ENCODE measurements at places on chromosomes 7 and 10.

GRCh38 chr10:77989081-77989724 is 40.1 kb downstream of the POLR3A start:
- DNase-seq: no peak

GRCh38 chr7:98870121-98870651 is 372 bp upstream of the TMEM130 start:
- DNase-seq: peak; percentile 58

GRCh38 chr10:25023278-25023677 is 6.9 kb downstream of the THNSL1 start:
- DNase-seq: peak; percentile 41

DNA sequence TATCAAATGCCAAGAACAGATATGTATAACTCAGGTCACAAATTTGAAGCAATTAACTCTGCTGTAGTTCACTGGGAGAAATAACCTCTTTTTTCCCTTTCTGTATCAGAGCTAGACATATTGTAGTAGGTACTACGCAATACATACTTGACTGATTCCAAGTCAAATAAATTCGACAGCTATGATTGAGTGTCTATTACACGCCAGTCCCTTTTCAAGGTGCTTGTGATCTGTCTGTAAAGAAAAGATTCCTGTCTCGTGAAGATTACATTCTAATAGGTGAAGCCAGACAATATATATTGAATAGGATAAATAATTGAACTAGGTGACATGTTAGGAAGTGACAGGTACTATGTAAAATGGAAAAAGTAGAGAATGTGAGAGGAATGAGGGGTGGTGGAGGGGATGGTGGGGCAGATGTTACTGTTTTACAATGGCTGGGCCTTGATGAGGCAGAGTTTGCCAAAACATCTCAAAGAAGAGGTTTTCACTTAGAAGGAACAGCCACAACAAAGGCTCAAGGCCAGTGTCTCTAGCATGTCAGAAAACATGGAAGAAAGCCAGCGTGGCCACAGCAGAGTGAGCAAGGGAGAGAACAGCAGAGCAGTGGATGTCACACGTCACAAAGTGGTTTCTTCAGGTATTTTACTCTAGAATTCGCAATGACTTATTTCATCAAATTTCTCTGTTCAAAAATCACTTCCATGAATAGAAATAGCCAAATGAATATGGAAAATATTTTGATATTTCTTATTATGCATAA is 282.6 kb upstream of the CACNA2D1 start:
- no peak for DNase-seq

GRCh38 chr10:27949528-27950241 is 49.2 kb downstream of the ODAD2 start:
- DNase-seq: no peak

GRCh38 chr7:157662110-157662791 is 325.4 kb downstream of the DNAJB6 start:
- no peak for DNase-seq

DNA sequence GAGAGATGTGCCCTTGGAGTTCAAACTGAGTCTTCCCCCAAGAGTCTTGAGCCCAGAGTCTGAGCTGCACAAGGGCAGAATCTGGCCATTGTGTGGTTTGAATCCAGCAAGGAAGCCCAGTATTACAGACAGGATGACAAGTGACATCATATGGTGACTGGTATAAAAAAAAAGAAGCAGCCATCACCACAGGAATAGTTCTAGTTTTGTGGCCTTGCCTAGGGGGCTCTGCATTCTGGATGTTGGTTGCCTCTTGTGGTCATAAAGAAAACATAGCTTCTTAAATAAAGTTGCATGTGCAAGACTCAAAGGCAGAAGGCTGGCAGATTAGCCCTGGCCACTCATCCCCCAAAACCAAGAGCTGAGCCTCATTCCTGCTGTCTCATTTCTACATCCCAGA is 16.8 kb upstream of the LRRC72 start:
- DNase-seq: peak; percentile 1

DNA sequence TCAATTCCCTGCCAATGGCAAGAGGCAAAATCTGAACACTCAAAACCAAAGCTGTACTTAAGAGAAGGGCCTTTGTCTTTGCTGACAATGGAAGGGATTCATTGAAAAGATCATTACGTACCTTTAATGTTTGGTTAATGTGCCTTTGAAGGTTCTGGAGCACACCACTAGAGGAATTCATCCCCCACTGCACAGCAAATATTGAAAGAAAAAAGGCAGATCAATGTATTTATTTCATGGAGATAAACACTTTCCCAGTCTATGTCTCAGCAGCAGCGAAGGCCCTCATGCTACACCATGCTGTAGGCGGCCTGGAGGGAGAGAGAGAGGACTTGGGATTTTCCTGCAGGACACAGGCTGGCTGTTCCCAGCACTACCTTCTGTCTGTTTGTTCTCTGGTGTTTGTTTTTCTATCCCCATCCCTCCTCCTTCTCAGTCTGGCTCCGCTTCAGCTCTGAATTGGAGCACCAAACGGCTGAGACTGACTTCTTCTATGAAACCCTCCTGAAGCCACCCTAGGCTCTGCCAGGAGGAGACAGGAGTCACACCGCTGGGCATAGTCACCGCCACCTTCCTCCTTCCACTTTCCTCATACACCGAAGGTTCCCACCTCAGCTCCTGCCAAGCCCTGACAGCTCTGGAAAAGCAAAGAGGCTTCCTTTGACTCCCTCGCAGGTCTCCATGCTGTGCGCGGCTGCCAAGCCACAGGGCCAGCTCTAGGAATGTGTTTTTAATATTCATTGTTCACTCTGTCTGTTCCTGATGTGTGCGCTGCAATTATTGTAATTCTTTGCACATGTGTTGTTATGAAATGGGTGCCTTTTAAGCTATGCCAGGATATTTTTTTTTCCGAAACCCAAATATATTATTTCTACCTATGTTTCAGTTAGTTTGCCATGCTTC is 301.5 kb downstream of the FZD1 start:
- no peak for DNase-seq

DNA sequence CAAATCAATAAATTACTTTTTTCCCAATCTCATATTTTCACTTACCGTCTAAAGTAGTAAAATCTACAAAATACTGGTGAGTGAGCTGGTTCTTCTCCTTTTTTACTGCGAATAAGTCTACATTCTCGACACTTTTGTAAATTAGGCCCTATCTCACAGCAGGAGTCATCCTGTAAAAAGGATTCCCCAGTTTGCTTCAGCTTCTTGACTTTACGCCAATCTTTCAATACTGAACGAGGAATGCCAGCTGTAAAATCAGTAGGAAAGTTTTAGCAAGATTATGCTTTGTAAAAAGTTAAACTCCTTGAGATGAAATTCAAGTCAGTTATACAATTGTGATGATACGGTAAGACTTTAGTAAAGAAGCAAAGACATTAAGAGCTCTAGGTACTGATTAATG is 67.3 kb downstream of the NRBF2 start:
- DNase-seq: no peak

DNA sequence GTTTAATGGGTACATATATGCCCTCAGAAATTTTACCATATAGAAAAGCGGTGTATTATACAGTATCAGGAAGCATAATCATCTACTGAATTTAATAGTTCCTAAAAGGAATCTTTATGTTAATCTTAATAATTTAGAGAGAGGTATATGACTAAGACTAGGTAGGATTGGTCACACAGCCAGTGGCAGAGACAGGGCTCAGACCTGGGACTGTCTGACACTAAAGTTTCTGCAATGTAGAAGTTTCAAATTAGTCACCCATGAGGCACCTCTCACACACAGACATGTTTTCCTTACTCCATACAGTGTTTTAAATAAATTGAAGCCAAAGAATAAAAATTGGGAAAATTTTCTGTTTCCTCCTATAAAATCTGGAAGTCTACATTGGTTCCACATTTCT is 72.8 kb upstream of the ADRA2A start:
- DNase-seq: no peak

DNA sequence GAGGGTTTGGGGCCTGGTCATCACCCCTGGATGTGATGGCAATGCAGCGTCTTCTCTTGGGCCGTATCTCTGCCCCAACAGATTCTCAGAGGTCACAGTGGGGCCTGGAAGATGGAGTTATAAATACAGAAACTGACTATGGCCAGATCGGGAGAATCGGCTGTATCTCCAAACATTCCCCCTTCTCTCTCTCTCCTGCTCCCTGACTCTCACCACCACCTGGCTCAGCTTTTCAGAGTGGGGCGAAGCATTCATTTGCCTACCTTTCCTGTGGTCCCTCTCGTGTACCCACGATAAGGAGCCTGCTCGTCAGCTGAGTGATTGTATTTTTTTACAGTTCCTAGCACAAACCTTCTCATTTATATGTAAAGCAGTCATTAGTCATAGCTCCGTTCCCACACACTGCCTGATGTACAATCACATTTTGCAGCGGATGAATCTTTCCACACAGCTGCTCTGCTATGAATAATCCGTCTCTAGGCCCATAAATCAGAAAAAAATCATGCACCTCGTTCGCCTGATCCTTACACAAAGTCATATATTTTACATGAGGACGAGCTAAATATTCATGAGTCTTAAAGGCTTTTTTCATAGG is 23.2 kb upstream of the BTRC start:
- DNase-seq: no peak

DNA sequence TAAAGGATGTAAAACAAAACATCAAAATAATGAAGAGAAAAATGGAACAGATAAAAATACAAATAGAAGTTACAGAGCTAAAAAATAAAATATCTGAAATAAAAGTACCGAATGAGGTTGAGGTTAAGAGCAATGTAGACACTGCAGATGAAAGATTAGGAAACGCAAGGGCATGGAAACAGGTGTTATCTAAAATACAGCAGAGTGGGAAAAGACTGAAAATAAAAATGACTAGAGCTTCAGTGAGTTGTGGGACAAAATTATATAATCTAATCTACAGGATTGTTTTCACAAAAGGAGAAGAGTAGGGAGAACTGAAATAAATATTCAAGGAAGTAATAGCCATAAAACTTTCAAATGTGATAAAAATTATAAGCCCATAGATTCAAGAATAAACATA is 123.8 kb downstream of the PTEN start:
- no peak for DNase-seq

- DNase-seq: no peak
Observed at GRCh38 chr7:9718071-9718661, 1255.5 kb upstream of the PHF14 start.

DNA sequence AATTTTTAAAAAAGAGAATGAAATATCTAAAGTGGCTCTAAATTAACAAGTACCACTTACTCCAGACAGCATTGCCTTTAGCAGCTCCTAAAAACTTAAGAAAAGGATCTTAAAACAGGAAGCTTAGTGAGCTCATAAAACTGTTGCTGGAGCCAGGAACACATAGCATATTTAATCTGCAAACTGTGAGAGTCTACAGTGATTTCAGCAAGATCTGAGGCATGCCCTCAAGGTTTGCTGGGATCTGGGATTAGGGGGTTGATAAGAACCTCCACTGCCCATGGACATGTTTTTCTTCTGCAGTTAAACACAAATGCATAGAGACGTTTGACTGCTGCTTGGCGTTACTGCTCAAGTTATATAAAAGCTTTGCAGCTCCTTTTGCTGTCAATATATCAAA is 3.8 kb downstream of the GLI3 start:
- DNase-seq: no peak

GRCh38 chr10:132228616-132229015 is 41.9 kb downstream of the DPYSL4 start:
- DNase-seq: no peak

DNA sequence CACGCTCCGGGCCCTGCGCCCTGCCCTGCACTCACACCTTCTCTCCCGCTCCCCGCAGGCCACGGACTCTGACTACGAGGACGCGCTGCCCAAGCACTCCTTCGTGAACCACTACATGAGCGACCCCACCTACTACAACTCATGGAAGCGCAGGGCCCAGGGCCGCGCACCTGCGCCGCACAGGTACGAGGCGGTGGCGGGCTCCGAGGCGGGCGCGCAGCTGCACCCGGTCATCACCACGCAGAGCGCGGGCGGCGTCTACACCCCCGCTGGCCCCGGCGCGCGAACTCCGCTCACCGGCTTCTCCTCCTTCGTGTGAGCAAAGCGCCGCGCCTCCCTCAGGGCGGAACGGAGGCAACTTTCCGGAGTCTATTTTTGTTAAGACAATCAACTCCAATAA is 417.0 kb upstream of the FOXK1 start:
- no peak for DNase-seq

GRCh38 chr7:119724041-119724792 is 548.8 kb upstream of the KCND2 start:
- no peak for DNase-seq

- no peak for DNase-seq
Observed at GRCh38 chr10:36114141-36114540, 472.0 kb upstream of the FZD8 start.

GRCh38 chr7:85185424-85186082 is 1.3 kb downstream of the SEMA3D start:
- peak; percentile 39 for DNase-seq

DNA sequence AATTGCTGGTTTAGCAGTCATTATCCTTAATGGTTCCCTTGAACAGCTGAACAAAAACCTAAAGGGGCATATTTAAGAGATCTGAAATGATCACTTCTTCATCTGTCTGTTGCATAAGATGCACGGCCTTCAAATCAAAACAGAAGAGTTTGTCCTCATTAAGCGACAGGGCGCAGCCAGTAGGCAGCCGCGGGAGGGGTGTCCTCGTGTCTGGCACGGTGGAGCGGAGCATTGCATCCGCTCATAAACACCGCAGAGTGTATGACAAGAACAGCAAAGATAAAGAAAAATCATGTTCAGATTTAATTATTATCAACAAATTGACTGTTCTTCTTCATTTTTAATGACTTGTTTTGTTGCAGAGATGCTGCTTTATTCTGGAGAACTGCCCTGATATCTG is 255.6 kb upstream of the ADARB2 start:
- no peak for DNase-seq

DNA sequence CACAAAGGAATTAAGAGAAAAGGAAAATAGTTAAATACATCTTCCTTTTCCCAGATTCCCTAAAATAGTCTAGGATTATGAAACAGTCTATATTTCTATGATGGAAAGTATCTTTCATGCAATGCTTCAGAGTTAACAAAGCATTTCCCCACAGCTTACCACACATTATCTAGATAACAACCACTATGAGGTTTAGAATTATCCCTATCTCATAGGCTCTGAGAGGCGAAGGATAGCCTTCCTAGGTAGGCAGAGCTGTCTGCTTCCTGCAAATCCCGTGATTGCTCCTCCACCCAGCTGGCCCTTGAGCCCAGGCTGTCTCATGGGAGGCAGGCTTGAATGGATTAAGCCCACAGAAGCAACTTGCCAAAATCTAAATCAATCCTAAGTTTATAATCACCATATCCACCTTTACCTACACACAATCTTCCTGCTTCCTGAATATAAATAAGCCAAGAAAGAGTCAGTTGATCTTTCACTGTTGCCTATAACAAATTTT is 321.4 kb upstream of the AOAH start:
- DNase-seq: peak; percentile 49

GRCh38 chr7:805261-805660 is 27.0 kb upstream of the SUN1 start:
- no peak for DNase-seq
